Activated CD8-positive, alpha-beta memory T cell treated with anti-CD3 and anti-CD28 coated beads for 36 hours (primary cell): ENCODE measurements at places on chromosomes 12 and 14. TPM values are rescaled to one million over a fixed set of nuclear protein-coding genes. Genes with fewer than 3 reads are reported as not detected.

Gene OTUB2
- total RNA-seq = 1.4 TPM

Gene POU6F1
- total RNA-seq = 6.9 TPM

Gene MANSC4
- total RNA-seq = not detected

Gene TMPRSS12
- not detected for total RNA-seq

Gene PPP1R36
- 0.32 TPM for total RNA-seq

Gene MYO1H
- not detected for total RNA-seq

Gene NR1H4
- total RNA-seq = not detected

Gene HOXC6
- not detected for total RNA-seq

Gene GLIPR1L1
- not detected for total RNA-seq

Gene NOC4L
- total RNA-seq = 59.9 TPM

Gene NUMB
- total RNA-seq = 37.4 TPM

Gene INSM2
- total RNA-seq = not detected

Gene EXOC3L4
- total RNA-seq = not detected

Gene OVCH1
- total RNA-seq = not detected

Gene MAP1LC3B2
- total RNA-seq = 1.3 TPM

Gene TNFRSF1A
- total RNA-seq = 62.7 TPM

Gene GLIPR1L2
- total RNA-seq = not detected

Gene NRXN3
- total RNA-seq = not detected

Gene GLS2
- total RNA-seq = 3.1 TPM
